ENCODE measurements at places on chromosomes 4 and X.

GRCh38 chr4:11426731-11427120 is 2.0 kb downstream of the HS3ST1 start:
- peak; percentile 5 for DNase-seq

DNA sequence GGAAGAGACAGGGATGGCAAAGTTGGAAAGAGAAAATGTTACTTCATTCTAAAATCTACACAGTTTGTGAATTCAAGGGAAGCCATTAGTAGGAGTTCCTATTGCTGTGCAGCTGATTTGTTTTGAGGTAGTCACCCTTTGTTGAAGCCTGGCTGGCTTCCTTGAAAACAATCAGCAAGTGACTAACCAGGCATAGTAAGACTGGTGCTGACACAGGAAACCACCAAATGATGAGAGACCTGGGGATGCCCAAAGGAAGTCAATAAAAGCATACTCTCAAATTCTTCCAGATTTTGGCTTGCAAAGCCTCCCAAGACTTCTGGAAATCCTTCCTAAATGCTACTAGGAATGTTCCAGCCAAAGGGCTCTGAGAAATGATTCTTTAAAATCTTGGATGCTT is 23.9 kb upstream of the PRDM8 start:
- DNase-seq, result peak; percentile 81

DNA sequence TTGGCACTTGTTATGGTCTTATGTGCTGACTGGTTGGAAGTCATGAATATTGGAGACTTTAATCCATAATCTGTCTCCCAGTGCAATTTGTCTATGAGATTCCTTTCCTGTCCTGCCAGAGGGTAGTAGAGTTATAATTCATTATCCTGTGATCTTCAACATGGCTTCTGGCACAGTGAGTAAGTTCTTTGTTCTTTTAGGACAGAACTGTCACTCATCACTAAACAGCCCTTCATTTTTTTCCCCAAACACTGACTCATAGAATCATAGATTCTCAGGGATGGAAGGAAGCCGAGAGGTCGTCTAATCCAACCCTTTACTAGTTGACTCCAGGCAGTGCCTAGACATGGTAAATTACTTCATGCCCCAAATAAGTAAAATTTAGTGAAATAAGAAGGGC is 78.4 kb downstream of the LUZP4 start:
- peak; percentile 29 for DNase-seq

DNA sequence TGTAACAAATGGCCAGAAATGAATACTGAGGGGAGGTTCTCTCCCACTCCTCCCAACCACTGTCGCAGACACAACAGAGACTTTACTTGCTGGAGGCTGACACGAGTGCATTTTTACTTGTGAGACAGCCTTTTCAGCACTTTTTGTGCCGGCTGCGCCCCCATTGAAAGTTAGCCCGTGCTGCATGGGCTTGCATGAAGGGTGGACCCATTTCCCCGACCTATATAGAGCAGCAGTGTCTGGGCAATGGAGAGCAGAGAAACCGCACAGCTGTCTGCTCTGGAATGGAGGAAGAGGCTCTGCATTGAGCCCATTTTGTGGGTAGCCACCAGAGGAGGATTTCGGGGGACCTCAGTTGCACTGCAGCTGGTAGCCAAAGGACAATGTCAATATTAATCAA is 208.8 kb downstream of the UGT8 start:
- DNase-seq, result no peak

GRCh38 chrX:106718709-106719108 is 7.8 kb upstream of the RNF128 start:
- no peak for DNase-seq

- DNase-seq, result no peak
Measured at GRCh38 chr4:88953400-88953799, 103.6 kb downstream of the FAM13A start.

DNA sequence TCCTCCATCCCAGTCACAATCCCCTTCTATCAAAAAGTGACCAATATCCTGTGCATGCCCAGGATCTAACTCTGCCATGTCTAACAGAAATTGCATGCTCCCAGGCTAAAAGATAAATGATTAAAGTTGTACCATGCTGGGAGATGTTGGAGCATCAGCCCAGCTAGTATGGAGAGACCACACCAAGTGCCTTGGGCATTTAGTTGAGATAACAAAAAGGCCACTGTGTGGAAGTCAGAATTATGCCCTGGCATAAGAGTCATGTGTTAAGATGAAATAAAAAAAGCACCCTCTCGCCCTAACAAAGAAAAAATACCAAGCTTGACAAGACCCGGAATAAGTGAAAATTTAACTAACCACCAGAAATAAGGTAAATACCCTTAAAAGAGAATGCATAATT is 155.9 kb upstream of the CENPE start:
- no peak for DNase-seq

DNA sequence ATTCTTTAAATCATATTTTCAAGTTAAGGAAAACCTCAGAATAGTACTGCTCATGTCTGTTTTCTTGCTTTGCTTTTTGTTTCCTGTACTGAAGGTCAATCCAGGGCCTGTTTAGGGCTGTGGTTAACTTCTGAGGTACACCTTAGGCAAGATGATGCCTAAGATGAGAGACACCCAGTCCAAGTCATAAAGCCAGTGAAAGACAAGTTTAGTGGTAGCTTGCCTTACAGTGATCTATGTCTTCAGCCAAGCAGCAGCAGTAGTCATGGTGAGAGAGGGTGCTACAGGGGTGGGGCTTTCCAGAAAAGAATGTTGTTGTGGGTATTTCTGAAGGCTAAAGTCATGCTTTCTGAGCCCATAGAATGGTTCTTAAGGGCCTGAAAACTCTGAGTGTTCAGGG is 173.7 kb downstream of the VSIG4 start:
- DNase-seq, result no peak

- peak; percentile 9 for DNase-seq
Measured at GRCh38 chr4:31662951-31663350, 942.8 kb downstream of the PCDH7 start.

DNA sequence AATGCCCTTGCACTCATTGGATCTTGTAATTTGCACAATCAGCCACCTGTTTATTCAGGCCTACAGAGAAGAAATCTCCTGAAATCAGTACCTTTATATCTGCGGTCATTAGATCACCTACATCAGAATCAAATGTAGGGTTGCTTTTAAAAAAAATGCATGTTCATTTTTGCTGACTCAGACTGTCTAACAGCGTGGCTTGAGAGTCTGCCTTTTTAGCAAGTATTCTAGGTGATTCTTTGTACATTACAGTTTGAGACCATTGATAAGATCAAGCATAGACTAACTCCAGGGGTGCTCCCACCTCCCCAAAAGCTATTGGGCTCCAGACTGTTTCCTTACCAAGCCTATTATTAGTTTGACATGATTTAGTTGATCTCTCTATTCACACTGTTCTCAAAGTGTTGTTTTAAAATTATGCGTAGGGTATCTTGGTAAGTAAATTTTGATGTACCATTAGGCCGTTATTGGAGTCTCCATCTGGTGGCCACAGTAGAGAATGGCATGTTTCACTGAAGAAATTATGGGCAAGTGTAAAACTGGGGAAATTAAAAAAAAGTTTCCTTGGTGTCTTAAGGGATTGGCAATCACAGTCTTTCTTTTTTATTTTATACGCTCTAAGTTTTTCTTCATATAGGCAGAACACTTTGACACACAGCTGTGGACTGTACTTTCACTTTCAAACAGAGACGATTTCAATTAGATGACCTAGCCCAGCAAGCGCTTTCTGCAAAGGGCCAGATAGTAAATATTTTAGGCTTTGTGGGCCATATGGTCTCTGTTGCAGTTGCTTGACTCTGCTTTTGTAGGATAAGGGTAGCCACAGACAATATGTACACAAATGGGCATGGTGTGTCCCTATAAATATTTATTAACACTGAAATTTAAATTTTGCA is 33.7 kb upstream of the MSL3 start:
- peak; percentile 34 for DNase-seq

DNA sequence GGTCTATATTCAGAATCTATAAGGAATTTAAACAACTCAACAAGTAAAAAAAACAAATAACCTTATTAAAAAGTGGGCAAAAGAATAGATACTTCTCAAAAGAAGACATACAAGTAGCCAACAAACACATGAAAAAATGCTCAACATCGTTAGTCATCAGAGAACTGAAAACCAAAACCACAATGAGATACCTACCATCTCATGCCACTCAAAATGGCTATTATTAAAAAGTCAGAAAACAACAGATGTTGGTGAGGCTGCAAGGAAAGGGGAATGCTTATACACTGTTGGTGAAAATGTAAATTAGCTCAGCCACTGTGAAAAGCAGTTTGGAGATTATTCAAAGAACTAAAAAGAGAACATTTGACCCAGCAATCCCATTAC is 201.6 kb downstream of the QDPR start:
- DNase-seq, result peak; percentile 37

Measured in astrocyte of the spinal cord (primary cell).